ENCODE measurements at places on chromosomes 11 and 22. TPM values are rescaled to one million over a fixed set of nuclear protein-coding genes. Genes with fewer than 3 reads are reported as not detected.

Gene RIMBP3C
- total RNA-seq: under 0.01 TPM

Gene EED
- 19.5 TPM for total RNA-seq

Gene LMO1
- total RNA-seq: not detected

Gene MUC5AC
- not detected for total RNA-seq

Gene DGAT2
- 1.2 TPM for total RNA-seq

Gene KCNJ5
- 0.30 TPM for total RNA-seq

Gene OR8J3
- total RNA-seq: not detected

Gene SYT8
- total RNA-seq: not detected

Gene PLEKHB1
- not detected for total RNA-seq

Gene P2RY6
- total RNA-seq: not detected
